ENCODE measurements at places on chromosomes 6 and 20.

DNA sequence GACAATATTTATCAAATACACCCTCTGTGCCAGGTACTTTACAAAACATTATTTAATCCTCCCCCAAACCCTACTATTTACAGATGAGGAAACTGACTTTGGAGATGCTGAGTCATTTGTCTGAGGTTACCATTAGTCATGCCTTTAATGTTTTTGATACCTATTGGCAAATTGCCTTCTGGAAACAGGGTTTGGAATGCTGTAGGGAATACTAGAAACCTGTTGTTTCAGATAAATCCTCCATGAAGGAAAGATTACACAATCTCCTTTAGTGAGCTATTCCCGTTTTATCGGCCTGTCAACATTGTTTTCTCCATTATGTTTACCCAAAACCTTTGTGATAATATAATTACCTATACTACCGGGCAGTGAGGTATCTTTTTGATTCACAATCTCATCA is 93.6 kb upstream of the ADGRF1 start:
- no peak for DNase-seq

GRCh38 chr6:151765444-151765886 is 42.0 kb upstream of the ESR1 start:
- DNase-seq = peak; percentile 27

- no peak for DNase-seq
Observed at GRCh38 chr20:48457193-48458002, 370.4 kb downstream of the PREX1 start.

- no peak for DNase-seq
Observed at GRCh38 chr6:104326173-104327001, 533.3 kb downstream of the HACE1 start.

DNA sequence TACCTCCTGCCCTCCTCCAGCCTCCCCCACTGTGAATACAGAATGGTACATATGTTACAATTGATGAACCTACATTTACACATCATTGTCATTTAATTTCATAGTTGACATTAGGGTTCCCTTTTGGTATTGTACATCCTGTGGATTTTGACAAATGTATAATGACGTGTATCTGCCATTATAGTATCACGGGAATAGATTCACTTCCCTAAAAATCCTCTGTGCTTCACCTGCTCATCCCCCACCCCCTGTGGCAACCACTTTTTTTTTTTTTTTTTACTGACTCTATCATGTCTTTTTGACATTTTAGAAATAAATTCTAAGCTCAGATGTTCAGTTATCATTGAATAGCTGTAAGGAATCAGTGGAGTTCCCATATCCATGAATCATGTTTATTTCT is 30.4 kb downstream of the HECA start:
- no peak for DNase-seq

DNA sequence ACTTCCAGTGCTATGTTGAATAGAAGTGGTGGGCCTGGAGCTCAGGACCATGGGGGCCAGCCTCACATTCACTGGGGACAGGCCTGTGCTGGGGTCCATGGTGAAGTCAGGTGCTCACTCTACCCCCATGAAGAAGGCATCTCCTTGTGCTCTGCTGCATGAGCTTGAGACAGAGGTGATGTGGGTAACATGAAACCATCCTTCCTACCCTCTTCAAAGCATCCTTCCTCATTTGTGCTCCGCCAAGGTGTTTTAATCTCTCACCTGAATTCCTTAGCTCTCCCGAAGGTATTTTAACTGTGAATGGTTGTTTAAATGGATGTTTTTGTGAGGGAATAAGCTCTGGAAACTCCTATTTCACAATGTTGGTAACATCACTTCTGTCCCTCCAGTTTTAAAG is 209.6 kb upstream of the PCSK2 start:
- no peak for DNase-seq

- DNase-seq = no peak
Observed at GRCh38 chr6:53813801-53814200, 19.0 kb downstream of the LRRC1 start.

DNA sequence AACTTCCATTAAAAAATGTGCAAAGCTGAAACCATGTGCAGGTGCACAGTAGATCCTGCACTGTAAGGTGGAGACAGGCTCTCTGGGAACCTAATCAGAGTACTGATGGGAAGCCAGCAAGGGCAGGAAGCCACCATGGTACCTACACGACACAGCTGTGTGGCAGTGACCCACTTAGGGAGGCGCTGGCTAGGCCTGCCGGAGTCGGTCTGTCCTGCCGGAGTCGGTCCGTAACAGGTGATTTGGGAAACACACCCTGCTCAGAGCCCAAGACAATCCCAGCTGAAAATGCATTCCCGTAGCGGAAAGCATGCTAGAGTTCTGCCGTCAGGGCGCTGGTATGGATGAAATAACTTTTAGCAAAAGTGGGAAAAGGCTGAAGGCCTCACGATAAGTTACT is 17.2 kb downstream of the TXNDC5 start:
- DNase-seq = no peak

DNA sequence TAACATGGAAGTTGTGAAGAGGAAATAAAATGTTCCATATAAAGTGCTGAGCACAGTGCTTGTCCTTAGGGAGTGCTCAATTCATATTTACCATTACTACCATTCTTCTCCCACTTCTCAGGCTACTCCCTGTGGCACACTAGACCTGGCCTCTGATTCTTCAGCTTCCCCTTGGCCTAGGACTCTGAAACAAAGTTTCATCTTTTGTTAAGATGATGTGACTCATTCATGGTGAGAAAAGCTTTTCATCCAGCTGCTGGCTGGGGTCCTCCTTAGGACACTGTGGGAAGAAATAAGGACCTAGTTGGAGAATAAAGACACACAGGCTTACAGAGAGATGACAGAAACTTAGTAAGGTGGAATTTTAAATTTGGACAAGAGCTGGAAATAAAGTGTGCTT is 314.8 kb downstream of the CDC5L start:
- no peak for DNase-seq

DNA sequence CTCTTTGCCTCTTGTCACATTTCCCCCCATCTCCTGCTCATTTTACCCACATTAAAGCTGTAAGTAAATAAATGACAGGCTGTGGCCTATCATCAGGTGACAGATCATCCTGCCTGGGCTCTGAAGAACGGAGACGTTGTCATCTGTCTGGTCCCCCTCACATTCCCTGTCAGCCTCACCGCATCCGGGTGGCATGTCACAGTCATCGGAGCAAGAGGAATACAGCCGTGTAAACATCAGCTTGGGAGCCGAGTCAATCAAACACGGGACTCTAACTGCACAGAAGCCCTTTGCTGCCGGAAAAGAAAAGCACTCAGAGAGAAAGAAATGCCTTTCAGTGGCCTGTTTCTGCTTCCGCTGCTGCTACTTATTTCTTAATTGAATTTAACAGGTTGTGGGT is 371.9 kb upstream of the ID4 start:
- no peak for DNase-seq

- no peak for DNase-seq
Observed at GRCh38 chr20:14879839-14880238, 542.4 kb upstream of the FLRT3 start.

DNA sequence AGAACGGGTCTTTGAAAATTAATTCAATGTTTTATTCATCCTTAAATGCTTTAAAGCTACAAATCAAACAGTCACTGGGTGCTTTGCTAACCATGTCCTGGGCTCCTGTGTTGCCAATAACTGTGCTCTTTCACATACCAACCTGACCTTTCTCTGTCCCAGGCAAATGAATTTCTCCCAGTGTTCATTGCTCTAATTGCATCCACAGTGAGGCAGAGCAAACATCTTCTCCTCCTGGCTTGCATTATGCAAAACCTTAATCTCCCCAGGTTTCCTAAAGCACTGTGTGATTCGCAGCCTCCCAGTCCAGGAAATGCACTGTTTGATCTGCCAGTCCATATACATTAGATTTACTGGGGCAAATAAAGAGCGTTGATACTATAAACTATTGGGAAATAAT is 219.0 kb downstream of the PREX1 start:
- no peak for DNase-seq

GRCh38 chr6:138389551-138389950 is 11.8 kb downstream of the SMIM28 start:
- DNase-seq = no peak

- DNase-seq = no peak
Observed at GRCh38 chr20:10739566-10739965, 65.8 kb upstream of the JAG1 start.

GRCh38 chr20:49750611-49751396 is 37.1 kb upstream of the B4GALT5 start:
- no peak for DNase-seq

DNA sequence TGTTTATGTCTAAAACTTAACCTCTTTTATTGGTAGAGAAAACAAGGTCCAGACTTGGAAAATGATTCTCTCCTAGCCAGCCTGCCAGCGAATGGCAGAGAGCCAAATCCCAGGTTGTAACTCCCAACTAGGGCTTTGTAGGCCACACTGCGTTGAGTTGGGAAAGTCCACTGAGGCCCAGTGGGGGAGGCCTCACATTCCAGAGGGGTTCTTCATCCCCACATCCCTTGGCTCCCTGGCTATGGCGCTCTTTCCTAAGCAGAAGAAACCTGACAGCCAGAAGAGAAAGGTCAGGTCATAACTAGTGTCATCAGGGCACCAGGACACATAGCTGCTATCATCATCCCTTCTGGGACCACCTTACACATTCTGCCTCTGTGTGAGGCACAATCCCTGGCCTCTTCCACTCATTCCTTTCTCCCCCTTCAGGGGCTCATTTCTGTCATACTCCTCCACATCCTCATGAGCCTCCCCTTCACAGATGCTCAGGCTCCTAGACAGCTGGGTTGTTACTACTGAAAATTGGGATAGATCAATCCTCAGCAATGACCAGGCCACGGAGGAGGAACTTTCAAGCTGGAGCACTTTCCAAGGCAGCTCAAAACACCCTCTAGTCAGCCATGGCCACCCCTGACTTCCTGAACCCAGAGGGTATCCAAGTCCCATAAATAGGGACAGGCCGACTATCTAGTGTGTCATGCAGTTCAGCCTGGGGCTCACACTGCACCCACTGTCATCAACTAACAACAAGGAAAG is 48.6 kb downstream of the TCP11 start:
- no peak for DNase-seq

- no peak for DNase-seq
Observed at GRCh38 chr6:142803032-142803431, 141.9 kb downstream of the HIVEP2 start.

DNA sequence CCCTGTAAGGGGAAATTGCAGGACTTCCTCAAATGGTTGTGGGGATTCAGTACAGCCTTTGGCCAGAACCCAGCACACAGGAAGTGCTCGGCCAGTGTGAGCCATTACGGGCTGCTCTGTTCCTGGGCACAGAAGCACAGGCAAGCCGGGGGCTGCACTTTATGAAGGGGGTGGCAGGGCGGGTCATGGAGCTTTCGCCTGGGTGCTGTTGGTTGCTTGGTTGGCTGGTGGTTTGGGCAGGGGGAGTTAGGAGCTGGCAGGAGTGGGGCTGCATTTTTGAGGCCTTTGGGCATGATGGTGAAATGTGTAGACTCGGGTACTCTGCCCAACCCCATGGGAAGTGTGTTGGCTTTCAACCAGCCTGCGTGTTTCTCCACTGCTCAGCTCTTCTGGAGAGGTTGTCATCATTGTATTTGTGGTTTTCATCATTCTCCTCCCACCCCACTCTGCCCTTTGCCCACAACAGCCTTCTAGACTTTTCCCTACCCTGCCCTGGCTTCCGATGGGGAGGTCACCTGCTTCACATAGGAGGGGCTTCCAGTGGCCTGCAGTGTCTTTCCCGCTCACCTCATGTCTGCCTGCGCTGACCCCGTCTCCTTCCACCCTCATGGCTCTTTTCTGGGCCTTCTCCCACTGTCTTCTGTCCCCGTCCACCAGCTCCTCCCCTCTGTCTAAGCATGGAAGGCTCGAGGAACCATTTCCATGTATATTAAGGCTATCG is 16.1 kb upstream of the RBM38 start:
- no peak for DNase-seq

GRCh38 chr6:158509465-158509864 is 50.4 kb upstream of the TMEM181 start:
- no peak for DNase-seq

GRCh38 chr6:148611213-148611612 is 135.6 kb upstream of the UST start:
- no peak for DNase-seq

GRCh38 chr20:10924644-10925201 is 250.9 kb upstream of the JAG1 start:
- DNase-seq = no peak

GRCh38 chr6:129543981-129544380 is 166.0 kb downstream of the ARHGAP18 start:
- no peak for DNase-seq

- DNase-seq = no peak
Observed at GRCh38 chr6:130376936-130377335, 11.1 kb downstream of the TMEM200A start.

DNA sequence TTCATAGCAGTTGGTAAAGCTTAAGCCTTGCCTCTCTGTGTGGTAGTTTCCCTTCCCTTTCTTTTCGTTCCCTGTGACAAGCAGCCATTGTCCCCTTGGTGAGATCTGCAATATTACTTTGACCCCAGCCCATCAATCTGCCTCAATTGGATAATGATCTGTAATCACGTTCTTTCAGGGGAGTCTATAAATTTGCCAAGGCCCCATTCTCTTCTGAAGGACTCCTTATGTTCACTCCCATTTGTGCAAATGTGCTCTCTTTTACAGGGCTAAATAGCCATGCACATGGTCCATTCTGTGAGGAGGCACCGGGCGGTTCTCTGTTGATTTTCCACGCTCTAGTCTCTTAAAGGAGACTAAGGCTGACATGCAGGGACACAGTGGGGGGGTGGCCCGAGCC is 660.4 kb upstream of the SLC35B3 start:
- no peak for DNase-seq

GRCh38 chr6:91864911-91865310 is 1278.0 kb upstream of the MAP3K7 start:
- no peak for DNase-seq

- DNase-seq = no peak
Observed at GRCh38 chr6:166633732-166634535, 6.9 kb upstream of the RPS6KA2 start.

- no peak for DNase-seq
Observed at GRCh38 chr20:48015141-48015910, 230.0 kb upstream of the SULF2 start.

- no peak for DNase-seq
Observed at GRCh38 chr6:169155481-169155880, 98.2 kb downstream of the THBS2 start.

All from activated T-cell treated with anti-CD3 and anti-CD28 coated beads for 24 hours (primary cell).